ENCODE measurements at places on chromosomes 7 and 10. TPM values are rescaled to one million over a fixed set of nuclear protein-coding genes. Genes with fewer than 3 reads are reported as not detected.

Gene ITIH5
- 0.30 TPM for total RNA-seq

Gene CDK5
- total RNA-seq = 16.9 TPM

Gene GFRA1
- total RNA-seq = 3.7 TPM

Gene UPK3B
- 1.1 TPM for total RNA-seq

Gene SPDYE16
- total RNA-seq = not detected

Gene CYP26C1
- total RNA-seq = 0.30 TPM

Gene NPSR1
- total RNA-seq = not detected

Gene RPP38
- 5.4 TPM for total RNA-seq

Gene C10orf143
- total RNA-seq = not detected

Gene OPN1SW
- not detected for total RNA-seq

Gene COBL
- not detected for total RNA-seq

Gene HYAL4
- 0.49 TPM for total RNA-seq

Gene LIPK
- not detected for total RNA-seq

Gene RADIL
- 0.47 TPM for total RNA-seq

Gene P4HA1
- total RNA-seq = 30.8 TPM

Gene SEPTIN7
- total RNA-seq = 234 TPM

Gene SUN1
- total RNA-seq = 125 TPM

Gene PRSS58
- not detected for total RNA-seq

Gene SPACDR
- 3.4 TPM for total RNA-seq

Gene GIMAP7
- 20.4 TPM for total RNA-seq

Gene TUBAL3
- total RNA-seq = 0.07 TPM

Gene MBL2
- total RNA-seq = not detected

Gene APBB1IP
- not detected for total RNA-seq

Gene FAM25C
- not detected for total RNA-seq

Gene PHYHIPL
- not detected for total RNA-seq

Gene MRPS33
- 33.5 TPM for total RNA-seq
